ENCODE measurements at places on chromosomes 7 and 10.

DNA sequence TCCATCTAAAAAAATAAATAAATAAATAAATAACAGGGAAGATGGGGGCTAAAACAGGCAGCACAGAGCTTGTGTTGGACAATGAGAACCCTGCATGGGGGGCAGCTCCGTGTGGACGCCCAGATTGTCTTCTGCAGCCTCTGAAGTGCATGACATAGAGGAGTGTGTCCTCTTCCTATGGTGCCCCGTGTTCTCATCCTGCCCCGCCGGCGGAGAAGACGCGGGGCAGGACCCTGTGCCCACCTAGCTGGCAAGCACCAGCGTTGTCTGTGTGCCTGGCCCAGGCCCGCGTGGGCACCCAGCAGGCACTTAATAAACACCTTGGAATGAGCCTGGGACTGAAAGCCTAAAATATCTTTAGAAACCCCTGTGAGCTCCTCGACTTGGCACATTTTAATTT, 88.7 kb upstream of the DNAAF5 start:
- DNase-seq: no peak

- DNase-seq: no peak
These were observed 46.9 kb downstream of the STEAP1B start for GRCh38 chr7:22452960-22453558.

DNA sequence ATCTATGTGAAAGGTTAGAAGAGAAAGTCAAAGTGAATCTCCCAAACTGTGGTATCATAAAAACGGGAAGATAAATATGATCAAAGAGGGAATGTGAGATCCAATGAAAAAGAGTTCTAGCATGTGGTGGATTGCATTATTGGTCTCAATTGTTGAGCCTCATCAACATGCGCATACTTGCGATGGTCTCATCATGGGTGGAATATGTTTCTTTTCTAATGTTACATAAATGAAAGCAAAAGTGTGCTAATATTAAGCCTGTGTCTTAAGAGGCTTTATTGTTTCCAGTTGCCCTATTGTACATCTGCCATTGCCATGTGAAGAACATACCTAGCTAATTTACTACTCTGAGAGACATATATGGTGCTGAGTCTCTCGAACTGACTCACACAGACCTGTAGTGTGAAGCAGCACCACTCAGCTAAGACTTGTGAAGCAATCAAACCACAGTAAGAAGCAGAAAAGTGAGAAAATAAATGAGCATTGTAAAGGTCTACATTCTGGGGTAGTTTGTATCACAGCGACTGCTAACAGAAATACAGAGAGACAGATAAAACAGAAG, 645.5 kb upstream of the PCDH15 start:
- DNase-seq: no peak

- DNase-seq: no peak
These were observed 951.6 kb upstream of the ZNF722 start for GRCh38 chr7:63047061-63047460.

DNA sequence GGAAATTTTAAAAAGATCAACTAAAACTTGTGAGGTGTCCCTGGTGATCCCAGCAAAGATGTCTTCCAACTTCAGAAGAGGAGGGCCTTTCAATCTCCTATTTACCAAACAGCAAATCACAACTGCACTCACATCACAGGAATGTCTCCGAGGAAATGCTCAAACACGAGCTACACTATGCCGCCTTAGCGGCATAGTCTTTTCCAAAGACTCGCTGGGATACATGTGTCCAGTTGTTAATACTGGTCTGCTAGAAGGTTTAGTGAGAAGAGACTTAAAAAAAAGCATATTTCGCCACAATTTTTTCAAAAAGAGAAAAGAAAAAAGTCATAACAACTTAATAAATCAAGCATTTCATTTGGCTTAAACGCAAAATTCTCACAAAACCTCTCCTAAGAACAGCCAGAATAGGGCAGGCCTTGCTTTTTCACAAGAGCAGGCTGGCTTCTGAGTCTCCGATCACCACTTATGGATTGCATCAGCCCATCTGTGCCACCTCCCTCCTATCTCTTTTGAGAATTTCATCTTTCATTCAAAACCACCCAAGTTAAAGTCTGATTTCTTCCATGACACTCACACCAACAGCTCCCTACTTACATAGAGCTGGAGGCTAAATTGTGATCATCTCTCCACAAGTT, 66.1 kb downstream of the GNA12 start:
- DNase-seq: no peak

GRCh38 chr10:71737834-71738197, 18.2 kb upstream of the C10orf105 start:
- DNase-seq: no peak

GRCh38 chr10:4846775-4847174, 20.8 kb downstream of the AKR1E2 start:
- DNase-seq: no peak

- no peak for DNase-seq
These were observed 369.2 kb upstream of the KLF6 start for GRCh38 chr10:4154191-4154715.

- DNase-seq: no peak
These were observed 49.0 kb upstream of the ZRANB1 start for GRCh38 chr10:124892905-124893304.

DNA sequence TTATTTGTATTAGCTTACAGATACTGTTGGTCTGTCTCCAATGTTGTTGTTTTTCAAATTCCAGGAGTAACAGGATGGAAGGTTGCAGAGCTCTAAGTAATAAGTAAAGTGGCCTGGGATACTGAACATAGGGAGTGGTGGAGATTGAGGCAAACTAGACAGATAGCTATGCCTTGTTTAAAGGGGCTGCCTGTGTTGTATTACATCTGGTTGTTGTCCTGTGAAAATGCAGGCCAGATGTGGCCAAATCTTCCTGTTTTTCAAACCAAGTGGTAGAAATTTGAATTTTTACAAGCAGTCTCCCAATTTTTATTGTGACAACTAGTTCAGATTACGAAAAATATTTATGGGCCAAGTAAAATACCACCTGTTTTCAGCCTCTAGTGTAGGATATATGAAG, 33.5 kb downstream of the BICC1 start:
- no peak for DNase-seq

- DNase-seq: no peak
These were observed 77.7 kb downstream of the VIPR2 start for GRCh38 chr7:159066816-159067575.

- DNase-seq: no peak
These were observed 6.3 kb downstream of the POLR2J start for GRCh38 chr7:102472126-102473041.
